NCI-H524 treated with DMSO at 0.1 percent for 48 hours (cell line): ENCODE measurements at places on chromosomes 13 and 19.

DNA sequence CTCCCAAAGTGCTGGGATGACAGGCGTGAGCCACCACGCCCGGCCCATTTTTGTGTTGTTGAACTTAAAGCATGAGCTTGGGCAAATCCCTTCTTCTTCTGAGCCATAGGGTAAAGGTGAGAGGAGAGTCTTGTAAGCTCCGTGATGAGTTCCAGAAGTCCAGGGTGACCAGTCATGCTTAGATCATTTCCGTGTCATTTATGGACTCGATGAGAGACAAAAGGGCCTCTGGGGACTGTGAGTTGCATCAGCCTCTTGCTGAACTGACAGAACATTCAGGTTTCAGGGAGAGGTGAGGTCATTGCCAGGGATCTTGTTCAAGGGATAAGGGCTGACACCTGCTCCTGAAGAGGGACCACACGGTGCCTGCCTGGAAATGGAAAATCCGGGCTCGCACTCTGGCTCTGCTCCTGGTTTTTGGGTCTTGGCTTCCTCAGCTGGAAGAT lies 53.6 kb downstream of the GADD45B start:
- no peak for DNase-seq

GRCh38 chr19:33098055-33098534 lies 17.1 kb downstream of the GPATCH1 start:
- DNase-seq, result no peak

GRCh38 chr19:33702606-33703437 lies 81.1 kb downstream of the CHST8 start:
- no peak for DNase-seq

DNA sequence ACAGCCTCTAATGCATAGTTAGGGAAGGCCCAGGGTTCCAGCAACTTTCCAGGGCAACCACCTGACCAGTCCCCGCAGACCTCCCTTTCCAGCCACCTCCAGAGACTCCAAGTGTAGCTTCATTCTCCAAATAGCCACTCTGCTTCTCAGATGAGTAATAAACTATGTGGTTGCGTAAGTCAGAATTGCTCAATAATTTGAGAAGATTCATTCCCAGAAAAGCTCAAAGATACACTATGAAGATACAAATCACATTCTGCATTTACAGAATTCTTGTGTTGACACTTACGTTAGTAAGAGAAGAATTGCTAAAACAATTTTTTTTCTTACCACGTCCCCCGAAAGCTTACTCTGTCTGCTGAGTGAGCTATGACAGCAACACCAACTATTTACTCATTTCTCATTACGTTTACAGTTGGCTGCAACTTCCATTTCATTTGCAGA lies 8.2 kb upstream of the LATS2 start:
- no peak for DNase-seq

- no peak for DNase-seq
Measured at GRCh38 chr13:110894086-110894485, 20.8 kb downstream of the ANKRD10 start.

DNA sequence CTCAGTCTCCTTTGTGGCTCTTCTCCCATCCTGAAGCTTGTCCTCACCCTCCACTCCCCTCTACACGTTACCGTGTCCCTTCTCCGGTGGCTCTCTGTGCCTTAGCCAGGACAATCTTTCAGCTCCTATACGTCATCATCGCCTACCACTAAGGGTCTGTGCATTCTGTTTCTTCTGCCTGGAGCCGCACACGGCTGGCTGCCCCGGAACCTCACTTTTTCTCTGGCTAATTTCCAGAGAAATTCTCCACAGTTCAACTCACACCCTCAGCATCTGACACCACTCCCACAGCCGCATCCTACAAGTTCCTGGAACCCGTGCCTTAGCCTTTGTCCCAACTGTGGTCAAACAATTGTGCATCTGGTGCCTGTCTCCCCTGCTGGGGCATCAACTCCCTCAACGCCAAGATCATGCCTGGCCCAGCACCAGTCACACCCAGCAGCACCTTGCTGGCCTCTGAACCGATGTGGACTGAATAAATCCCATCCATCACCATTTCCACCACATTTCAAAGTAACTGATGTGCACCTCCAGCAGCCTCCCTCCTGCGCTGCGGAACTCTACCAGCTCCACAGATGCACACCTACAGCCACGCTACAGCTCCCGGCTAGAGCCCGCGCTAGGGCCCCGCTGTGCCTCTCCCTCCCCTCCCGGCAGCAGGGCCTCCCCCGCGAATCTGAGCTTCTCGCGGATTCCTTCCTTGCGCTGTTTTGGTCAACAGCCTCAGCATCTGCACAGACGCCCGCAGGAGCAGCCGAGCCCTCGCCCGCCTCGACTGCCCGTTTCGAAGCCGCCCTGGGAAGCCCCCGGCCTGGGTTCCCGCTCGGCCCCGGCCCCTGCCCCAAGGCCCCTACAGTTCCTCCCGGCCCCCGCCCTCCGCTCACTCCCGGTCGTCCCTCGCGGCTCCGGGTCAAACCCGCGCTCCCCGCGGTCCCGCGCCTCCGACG lies 689 bp downstream of the DCUN1D2 start:
- DNase-seq, result no peak

- DNase-seq, result no peak
Measured at GRCh38 chr13:113947311-113948033, 26.4 kb downstream of the C13orf46 start.

DNA sequence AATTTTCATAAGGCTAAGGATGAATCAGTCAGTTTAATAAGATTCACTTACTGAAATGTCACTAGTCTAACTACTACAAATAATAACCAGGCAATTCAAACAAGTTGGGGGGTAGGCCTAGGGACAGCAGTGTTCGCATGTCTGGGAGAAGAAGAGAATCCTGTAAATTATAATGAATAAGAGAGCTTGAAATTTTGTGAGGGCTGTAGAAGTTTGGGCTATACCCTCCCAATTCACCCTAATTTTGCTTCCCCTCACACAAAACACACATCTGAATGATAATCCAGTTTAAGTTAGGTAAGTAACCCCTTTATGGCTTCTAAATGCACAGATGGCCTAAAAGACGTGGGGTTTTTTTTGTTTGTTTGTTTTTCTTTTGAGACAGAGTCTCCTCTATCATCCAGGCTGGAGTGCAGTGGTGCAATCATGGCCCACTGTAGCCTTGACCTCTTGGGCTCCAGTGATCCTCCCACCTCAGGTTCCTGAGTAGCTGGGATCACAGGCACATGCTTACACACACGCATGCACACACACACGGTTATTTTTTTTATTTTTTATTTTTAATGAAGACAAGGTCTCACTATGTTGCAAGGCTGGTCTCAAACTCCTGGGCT lies 69.9 kb downstream of the TBC1D4 start:
- DNase-seq, result no peak

DNA sequence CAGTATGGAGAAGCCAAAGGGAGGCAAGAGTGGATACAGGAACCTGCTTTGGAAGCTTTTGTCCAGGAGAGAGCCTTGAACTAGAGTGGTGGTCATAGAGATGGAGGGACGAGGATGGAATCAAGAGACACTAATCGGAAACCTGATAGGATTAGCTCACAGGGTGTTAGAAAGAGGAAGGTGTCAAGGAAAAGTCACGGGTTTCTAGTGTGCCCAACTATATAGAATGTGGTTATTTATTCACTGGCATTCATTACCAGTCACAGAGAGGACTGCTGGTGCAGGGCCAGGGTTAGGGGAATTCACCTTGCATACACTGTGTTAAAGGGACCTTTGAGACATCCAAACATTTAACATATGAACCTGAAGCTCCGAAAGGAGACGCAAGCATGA lies 43.4 kb upstream of the URAD start:
- no peak for DNase-seq

DNA sequence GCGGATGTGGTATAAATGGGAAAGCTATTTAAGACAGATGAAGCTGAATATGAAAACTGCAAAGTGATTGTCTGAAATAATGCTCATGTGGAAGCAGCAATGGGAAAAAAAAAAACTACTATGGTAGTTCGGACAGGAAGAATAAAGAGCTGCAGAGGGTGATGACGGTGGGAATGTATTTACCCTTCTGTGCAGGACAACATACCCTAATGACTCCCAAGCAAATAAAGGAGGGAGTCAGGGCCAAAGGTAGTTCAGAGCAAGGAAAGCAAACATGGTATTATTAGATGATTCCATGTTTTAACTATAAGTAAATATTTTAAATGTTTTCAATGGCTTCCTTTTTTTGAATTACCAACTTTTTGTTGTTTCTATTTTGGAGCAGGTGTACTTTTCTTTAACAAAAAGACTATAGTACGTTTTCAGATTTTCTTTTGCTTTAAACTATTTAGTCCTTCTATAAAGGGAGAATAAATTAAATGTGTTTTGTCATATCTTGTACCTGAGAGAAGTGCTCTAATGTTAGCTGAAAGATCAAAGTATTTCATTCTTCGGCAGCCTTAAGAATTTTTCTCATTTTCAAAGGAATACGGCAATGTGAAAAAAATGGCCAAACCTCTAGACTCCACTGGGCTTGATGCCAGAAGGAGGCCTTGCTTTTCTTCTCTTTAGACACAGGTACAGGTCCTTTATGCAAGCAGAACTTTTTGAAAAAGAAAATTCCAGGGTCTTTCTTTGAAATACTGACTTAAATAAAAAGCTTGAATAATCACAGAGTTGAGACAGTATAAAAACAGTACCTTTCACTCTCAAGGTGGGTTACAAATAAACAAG lies 67.8 kb upstream of the ZDHHC20 start:
- DNase-seq, result no peak

DNA sequence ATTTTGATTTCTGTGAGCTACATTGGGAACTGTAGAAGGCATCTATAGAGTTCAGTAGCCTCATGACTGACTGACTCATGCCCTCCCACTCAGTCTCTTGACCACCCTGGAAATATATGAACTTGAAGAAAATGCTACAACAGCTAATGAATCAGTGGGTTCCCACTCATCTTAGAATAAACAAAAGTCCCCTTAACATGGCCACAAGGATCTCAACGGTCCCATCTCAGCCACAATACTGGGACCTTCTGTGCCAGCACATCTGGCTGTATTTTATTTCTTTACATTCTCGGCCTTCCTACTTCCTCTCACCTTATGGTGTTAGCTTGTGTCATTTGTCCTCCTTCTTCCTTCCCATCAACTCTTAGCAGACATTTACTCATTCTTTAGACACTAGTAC lies 619.8 kb downstream of the DCT start:
- DNase-seq, result no peak

DNA sequence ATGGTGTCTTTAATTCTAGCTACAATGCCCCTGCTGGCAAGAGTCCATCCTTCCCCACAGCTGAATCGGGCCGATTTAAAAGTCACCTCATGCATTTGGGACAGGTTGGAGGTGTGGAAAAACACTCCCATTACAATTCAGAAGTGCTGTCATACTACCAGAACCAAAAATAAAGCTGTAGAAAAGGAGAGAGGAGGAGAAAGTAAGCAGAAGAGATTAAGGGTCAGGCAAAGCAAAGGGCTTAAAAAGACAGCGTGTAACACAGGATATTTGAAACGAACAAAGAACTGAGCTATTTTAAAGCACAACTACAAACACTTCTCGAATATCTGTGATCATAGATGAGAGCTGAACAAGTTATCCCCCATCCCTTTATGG lies 90.4 kb downstream of the FGF14 start:
- no peak for DNase-seq

- no peak for DNase-seq
Measured at GRCh38 chr19:3766520-3766919, 4.0 kb downstream of the MRPL54 start.

GRCh38 chr19:12937093-12937926 lies 1.1 kb upstream of the CALR start:
- peak; percentile 93 for DNase-seq

DNA sequence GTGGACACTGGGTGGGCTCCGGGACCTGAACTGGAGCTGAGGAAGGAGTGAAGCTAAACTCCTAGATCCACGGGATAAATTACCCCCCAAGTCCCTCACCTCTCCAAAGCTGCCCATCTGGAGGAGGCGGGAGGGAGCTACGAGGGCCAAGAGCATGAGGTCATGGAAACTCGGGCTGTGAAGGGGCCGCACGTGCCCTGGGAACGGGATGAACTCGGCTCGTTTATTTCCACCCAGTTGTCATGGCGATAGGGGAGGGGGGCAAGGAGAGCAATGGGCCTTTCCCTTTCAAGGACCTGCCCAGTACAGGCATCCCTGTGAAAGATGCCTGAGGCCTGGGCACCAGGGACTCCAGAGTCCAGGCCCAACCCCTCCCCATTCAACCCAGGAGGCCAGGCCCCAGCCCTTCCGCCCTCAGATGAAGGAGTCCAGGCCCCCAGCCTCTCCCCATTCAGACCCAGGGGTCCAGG lies 3.8 kb downstream of the PPP1R12C start:
- no peak for DNase-seq

GRCh38 chr13:31209172-31209840 lies 9.5 kb downstream of the B3GLCT start:
- DNase-seq, result peak; percentile 99

DNA sequence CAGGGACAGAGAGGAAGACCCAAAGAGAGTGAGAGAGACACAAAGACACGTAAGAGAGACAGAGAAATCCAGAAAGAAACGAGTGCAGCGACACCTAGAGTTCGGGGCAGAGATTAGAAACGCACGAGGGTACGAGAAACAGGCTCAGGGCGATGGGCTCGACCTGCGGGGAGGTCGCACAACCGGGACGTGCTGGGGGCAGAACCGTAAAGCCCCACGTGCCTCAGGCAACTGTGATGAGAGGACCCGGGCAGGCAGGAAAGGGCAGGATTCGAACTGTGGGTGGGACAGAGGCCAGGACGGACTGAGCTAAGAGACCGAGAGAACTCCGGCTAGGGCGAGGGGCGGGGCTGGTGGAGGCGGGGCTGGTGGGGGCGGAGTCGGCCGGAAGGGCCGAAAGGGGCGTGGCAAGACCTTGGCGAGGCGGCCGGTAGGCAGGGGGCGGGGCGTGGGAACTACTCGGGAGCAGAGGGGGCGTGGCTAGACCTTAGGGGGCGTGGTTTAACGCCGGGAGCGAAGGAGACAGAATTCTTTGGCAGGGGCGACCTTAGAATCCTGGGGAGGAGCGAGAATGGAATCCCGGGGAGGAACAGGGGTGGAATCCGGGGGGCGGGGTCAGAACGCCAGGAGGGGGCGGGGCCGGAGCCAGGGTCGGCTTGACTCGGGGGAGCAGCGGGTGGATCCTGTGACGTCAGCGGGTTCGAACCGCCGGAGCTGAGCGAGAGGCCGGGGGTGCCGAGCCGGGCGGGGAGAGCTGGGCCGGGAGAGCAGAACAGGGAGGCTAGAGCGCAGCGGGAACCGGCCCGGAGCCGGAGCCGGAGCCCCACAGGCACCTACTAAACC lies at the start of gene NECTIN2:
TSS of gene NECTIN2 (plus strand) at position 686 of the 843 bp plus-strand sequence. CDS start 229 bp downstream, outside the sequence.
- DNase-seq, result no peak

DNA sequence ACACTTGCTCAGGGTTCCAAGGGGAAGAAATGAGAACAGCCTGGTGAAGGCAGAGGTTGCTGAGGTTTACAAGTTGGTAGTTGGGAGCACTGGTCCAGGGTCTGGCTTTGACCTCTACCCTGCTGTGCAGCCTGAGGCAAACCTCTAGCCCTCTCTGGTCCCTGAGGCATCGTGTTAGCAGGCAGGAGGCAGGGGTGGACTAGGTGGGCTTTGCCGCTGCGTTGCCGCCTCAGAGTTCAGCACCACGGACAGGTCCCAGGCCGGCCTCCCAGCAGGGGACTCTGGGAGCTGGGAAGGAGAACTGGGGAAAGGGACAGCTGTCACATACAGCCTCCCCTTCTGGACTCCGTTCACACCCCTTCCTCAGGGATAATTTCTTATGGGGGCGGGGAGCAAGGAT lies 3.1 kb downstream of the NCAN start:
- DNase-seq, result no peak
